ENCODE measurements at places on chromosomes 3 and 15.

- no peak for DNase-seq
Measured at GRCh38 chr15:73464602-73465001, 21.6 kb downstream of the REC114 start.

DNA sequence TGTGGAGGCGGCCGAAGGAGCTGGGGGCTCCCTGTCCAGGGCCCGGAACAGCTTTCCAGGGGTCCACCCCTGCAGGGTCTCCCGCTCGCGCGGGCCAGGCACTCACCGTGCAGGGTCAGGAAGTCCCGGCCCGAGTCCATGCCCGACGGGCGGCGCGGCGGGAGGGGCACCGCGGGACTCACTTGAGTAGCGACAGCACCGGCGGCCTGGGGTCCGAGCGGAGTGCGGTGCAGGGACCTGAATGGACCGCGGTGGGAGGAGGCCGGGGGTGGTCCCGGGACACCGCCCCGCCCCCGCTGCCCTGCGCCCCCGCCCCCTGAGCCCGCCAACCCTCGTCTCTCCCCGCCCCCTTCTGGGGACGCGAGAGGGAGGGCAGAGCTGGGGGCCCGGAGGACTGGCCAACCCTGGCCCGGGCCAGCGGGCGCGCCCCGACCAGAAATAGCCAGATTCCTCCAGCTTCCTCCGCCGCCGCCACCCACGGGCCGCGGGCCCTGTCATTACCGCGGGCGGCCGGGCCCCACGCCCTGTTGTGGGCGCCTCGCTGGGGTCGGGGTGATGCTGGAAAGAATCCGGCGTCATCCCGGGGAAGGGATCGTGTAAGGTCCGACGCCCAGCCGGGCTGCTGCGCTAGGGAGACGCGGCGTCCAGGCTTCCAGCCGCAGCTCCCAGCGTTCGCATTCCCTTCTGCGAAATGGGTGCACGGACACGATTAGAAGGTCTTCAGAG lies at the start of gene PLCD1:
Gene PLCD1 (minus strand): TSS at position 243 of the 726 bp plus-strand sequence. CDS start 103 bp downstream, at position 140.
- DNase-seq, result no peak

DNA sequence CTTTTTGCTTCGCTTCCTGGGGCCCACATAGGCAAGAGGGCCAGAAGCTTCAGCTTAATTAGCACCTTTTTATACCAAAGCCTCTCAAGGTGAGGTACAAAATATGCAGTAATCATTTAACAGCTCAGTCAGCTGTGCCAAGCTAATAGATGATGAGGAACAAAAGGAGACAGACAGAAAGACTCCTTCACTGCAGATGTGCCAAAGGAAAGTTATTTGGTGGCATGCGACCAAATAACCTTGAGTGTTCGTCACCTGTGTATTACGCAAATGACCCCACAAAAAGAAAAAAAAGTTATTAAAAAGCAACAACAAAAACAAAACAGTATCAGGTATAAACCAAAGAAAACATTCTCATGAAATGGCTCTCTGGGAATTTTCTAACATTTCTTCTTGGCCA lies 325.8 kb upstream of the IGF1R start:
- DNase-seq, result no peak

GRCh38 chr3:42581400-42581708 lies 413 bp downstream of the SEC22C start:
- DNase-seq, result no peak

- DNase-seq, result peak; percentile 64
Measured at GRCh38 chr3:69739204-69740102, at the start of gene MITF. Gene MITF, plus strand, starts transcription at chr3:69739464. Its CDS starts 134 bp downstream, at chr3:69739598.

DNA sequence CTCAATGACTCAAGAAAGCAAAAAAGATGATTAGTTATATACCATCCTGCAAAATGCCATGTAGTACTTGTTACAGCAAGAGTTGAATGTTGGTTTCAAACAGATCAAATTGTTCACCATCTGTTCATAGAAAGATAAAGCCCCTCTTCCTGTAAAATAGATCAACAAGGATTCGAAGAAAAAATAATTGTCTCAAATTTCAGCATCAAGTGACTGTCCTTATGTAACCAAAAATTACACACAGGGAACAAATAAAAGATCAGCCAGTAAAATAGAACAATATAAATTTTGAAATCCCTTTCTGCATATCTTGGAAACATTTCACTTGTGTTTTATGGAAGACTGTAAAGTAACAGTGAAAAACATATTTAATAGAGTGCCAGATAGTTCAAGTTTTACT lies 165.1 kb upstream of the STAC start:
- DNase-seq, result no peak

GRCh38 chr3:142802891-142803290 lies 79.1 kb downstream of the TRPC1 start:
- DNase-seq, result no peak

DNA sequence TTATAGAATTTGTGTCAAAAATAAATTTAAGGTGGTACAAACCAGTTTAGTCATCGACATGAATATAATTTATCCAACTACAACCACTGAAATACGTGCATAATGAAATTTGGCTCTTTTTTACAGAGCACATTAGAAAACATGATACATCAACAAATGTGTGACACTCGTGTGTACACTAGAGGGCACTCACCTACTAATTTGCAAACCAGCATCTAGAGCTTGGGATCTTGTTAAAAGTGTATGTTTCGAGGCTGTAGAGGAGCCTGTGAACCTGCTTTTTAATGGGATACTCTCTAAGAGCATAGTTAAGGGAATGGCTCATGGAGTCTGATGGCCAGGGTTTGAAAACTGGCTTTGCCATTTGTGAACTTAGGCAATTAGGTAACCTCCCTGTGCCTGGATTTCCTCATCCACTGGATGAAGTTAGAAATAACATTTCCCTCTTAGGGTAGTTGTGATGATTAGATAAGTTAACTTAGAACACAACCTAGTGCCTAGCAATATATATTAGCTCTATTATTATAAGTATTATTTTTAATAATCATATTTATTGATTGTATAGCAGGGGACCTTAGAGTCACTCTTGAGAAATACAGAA lies 8.8 kb upstream of the CPOX start:
- DNase-seq, result no peak

- no peak for DNase-seq
Measured at GRCh38 chr3:52792961-52793695, 1.5 kb upstream of the ITIH3 start.

DNA sequence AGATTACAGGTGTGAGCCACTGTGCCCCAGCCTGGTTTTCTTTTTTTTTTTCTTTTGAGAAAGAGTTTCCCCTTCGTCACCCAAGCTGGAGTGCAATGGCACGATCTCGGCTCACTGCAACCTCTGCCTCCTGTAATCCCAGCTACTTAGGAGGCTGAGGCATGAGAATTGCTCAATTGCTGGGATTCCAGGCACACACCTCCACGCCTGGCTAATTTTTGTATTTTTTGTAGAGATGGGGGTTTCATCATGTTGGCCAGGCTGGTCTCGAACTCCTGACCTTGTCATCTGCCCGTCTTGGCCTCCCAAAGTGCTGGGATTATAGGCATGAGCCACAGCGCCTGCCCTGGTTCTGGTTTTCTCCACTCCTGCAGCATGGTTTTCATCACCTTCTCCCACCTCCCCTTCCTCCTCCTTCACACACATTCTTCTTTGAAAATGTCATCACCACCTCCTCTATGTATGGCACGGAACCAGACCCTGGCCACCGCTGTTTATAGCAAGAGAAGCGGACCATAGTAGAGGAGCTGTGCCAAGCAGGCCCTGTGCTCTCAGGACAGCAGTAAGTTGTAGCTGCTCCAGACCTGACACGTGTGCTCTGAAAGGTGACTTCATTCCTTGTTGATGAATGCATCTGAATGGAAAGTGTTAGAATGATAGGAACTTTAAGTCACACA lies 14.6 kb upstream of the AHSG start:
- DNase-seq, result no peak

DNA sequence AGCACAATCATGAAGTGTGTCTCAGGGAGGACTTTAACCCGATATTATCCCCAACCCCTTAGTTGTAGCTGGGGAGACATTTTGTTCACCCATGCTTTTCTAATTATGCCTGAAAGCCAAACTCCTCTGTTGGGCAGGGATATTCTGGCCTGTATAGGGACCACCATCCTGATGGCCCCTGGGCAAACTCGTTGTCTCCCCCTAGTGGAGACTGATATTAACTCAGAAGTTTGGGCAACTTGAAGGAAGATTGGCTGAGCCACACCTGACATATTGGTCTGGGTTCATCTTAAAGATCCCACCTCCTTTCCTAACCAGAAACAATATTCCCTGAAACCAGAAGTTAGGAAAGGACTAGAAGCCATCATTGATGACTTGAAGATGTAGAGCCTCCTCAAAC lies 42.3 kb downstream of the TM4SF18 start:
- no peak for DNase-seq

- no peak for DNase-seq
Measured at GRCh38 chr15:78454992-78455391, 17.0 kb downstream of the IREB2 start.

DNA sequence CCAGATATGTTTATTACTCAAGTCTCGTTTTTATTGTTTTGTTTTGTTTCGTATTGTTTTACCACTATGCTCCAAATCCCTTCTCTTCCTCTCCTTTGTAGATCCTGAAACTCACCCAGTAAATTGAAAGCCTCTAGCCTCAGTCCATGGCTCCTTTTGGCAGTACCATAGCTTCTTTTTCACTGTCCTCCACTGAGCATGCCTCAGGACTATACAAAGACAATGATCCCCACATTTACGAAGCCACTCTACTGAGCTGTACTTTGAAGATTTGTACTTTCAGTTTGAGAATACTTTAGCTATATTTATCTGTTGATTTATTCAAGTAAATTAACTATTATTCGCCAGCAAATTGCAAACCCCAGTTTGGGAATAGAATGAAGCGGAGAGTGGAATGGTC lies 159.1 kb upstream of the SLITRK3 start:
- DNase-seq, result no peak

GRCh38 chr3:153927107-153927506 lies 194.1 kb upstream of the ARHGEF26 start:
- DNase-seq, result no peak

- DNase-seq, result no peak
Measured at GRCh38 chr3:139235192-139235591, 108.6 kb upstream of the MRPS22 start.

DNA sequence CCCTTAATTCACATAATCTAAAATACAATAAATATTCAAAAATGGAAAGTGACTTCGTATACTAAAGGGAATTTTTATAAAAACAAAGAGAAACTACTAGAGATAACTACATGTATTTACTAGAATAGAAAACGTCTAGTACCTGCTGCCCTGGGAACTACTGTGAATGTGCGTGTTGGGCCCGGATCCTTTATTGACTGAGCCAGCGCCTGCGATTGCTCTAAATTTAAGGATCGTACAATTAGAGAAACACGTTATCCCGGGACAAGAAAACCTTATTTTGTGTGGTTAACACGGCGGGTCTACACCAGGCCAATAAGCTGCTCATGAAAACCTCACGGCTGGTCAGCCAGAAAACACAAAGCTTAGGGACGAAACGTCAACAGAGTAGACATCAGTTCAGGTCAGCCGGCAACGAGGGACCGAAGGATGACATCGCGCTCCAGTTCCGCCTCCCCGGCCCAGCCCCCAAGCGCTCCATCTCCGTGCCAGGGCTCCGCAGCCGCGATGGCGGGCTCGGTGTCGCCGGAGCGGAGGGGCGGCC lies 555 bp downstream of the TM2D3 start:
- DNase-seq, result no peak

DNA sequence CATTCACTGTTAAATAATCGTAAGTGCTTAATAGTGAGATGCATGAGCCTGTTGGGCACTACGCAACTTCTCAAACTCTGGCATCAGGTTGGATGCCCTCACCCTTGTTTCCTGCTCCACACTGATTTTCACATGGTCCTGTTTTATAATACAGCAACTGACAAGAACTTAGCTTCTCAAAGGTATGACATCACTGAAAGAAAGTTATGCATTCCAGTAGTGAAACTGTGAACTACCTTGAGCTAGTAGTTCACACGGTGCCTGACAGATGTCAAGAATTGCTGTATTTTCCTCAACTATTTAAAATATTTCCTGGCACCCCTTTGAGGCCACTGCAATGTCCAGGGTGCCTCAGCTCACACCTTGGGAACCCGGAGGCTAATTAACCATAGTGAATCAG lies 327.5 kb downstream of the RORA start:
- DNase-seq, result no peak

DNA sequence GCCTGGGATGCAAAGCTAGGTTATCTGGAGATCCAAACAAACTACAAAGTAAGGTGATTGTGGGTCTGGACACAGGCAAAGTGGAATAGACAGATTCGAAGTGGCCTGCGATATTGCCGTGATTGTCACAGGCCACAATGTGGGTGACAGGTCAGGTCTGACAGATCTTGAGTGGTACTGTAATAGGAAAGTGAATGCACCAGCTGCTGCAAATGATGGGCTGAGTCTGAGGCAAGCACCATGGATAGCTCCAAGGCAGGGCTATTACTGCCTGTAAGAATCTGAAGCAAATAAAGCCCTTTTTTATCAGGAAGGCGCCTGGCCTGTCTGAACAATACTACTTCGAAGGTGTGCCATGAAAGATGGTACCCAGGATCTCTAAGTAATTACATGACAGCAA lies 10.0 kb downstream of the ARMC8 start:
- DNase-seq, result no peak

DNA sequence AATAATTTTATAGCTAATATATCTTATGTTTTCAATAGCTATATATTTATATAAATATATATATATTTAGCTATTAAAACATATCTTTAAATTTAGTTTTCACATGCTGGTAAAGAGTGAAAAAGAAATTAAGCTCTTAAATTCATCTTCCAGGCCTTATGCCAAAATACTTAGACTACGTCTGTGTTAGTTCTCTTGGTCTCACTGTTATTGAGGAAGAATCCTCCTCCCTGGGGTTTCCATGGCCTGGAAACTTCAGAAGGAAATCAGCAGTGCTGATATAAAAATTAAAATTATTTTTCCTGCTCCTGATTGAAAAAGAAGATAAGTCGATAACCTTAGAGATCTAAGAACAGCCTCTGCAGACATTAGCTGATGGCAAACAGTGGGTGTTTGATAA lies 225.1 kb upstream of the LMCD1 start:
- no peak for DNase-seq

- peak; percentile 69 for DNase-seq
Measured at GRCh38 chr3:188060840-188061544, 93.0 kb upstream of the LPP start.

- DNase-seq, result no peak
Measured at GRCh38 chr3:4895838-4896237, 83.4 kb upstream of the BHLHE40 start.

Data from stimulated activated CD8-positive, alpha-beta memory T cell treated with anti-CD3 and anti-CD28 coated beads, Interleukin-4, amount 100 ng/mL, for 48 hours (primary cell).